ENCODE measurements at places on chromosomes 13 and 19.

GRCh38 chr19:5058521-5059212, 89.8 kb downstream of the KDM4B start:
- no peak for DNase-seq

DNA sequence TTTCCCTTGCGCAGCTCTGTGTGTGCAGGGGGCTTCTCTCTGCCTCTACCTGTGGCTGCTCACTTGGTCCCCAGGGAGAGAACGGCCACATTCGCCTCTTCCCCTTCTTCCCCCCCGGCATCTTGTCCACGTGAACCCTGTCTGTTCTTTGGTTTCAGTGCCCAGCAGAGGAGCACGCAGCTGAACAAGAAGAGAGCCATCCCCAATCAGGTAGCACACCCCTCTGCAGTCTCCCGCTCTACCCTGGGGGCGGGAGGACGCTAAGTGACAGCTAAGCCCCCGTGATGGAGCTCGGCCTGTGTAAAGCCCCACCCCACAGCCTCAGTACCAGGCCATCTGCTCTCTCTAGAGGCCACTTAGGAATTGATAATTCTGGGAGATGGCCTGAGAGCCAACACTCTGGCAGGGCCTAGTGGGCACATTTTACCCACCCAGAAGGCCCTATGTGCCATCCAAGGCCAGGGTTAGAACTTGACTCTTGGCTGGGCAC, 30.2 kb downstream of the TMED1 start:
- no peak for DNase-seq

DNA sequence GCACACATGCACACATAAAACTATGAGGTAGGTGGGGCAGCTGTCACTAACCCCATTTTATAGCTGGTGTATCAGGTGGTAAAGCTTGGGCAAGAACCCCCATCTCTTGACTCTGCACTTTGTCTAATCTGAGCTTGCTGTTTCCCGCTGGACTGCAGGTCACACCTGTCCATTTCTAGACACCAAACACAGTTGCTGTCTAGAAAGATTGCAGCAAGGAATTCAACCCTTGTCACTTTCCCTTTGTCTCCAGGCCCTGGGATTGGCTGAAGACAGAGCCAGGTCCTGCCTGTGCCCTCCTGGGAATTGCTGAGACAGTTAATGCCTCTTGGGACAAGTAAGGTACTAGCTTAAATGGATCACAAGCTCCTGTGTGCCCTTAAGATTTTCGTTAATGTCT, 83.8 kb downstream of the RNASEH2B start:
- no peak for DNase-seq

DNA sequence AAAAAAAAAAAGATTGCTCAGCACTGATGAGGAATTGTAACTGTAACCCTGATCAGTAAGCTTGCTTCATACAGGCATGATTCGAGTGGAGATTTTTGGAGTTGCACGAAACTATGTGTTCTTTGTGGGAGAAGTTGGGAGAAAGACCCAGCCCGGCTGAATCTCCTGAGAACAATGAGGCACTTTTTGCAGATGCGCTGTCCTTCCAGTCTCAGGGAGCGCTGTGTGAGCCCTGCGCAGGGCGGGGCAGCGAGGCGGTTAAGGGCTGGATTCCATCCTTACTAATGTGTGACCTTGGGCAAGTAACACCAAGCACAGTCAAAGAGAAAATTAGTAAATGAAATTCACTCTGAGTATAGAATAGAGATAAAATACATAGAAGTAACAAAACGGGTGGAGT, 76.9 kb downstream of the SIPA1L3 start:
- no peak for DNase-seq

- no peak for DNase-seq
Measured at GRCh38 chr13:26531742-26532141, 25.7 kb upstream of the WASF3 start.

- no peak for DNase-seq
Measured at GRCh38 chr19:18865973-18866799, 29.8 kb downstream of the CERS1 start.

- DNase-seq, result no peak
Measured at GRCh38 chr13:113928685-113929627, 44.9 kb downstream of the C13orf46 start.
